ENCODE measurements at places on chromosomes 2 and 18.
A peak's percentile ranks its signal among the peaks of the same experiment; 100 is the strongest.

- DNase-seq: peak; percentile 46
Measured at GRCh38 chr2:20424300-20425290, 22.3 kb upstream of the RHOB start.

DNA sequence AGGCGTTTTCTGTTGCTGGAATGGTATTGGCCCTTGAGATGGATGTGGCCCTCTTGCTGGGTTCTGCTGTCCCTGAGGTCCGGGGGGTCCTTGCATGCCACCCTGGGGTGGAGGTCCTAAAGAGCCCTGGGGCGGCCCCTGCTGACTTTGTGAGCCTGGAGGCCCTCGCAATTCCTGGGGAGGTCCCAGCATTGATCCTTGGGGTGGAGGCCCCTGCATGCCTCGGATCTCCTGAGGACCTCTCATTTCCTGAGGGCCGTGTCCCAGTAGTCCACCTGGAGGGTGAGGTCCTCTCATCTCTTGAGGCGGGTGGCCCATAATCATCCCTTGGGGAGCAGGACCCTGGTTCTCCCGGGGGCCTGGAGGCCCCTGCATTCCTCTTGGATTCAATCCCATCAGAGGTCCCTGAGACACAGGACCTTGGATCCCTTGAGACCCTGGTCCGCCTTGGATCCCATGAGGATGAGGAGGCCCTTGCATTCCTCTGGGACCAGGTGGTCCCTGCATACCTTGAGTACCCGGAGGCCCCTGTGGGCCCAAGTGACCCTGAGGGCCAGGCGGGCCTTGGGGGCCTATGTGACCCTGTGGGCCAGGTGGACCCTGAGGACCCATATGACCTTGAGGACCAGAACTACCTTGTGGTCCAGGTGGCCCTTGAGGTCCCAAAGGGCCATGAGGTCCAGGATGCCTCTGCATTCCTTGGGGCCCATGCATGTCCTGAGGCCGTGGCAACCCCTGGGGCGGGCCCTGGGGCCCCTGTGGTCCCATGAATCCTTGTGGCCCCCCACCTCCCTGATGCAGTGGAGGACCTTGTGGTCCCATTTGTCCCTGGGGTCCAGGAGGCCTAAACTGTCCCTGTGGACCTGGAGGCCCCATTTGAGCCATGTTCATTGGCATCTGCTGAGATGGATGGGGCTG lies 18.3 kb downstream of the SFT2D3 start:
- no peak for DNase-seq

DNA sequence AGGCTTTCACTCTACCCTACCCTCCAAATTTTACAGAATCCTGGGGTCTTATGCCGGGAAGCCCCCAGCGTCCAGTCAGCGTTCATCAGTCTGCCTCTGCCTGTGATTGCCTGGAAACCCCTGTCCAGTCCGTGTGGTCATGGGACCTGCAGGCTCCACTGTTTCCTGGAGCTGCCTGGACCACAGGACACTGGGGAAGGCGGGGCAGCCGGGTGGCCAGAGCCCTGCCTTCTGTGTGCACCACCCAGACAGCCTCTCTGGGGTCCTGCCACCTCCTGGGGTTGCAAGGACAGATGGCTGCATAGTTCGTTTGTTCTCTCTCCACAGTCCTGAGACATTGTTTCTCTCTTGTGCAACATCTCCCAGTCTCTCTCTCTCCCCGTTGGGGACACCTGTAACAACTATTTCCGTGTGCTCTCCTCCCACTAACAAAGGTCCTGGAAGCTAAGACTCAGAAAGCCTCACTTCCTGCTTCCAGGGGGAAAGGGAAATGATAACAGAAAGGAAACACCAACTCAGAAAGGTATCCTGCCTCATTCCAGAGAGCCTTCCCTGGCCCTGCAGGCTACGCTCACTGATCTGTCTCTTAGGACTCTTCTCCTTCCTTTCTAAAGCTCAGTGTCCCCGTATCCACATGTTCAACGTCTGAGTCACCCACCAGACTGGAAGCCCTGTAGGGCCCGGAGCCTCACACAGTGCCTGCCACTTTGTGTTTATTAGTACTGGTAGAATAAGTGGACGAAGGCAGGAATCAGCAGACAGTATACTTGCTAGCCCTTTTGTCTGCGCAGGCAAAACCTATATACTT lies 192.8 kb upstream of the RAB12 start:
- no peak for DNase-seq

DNA sequence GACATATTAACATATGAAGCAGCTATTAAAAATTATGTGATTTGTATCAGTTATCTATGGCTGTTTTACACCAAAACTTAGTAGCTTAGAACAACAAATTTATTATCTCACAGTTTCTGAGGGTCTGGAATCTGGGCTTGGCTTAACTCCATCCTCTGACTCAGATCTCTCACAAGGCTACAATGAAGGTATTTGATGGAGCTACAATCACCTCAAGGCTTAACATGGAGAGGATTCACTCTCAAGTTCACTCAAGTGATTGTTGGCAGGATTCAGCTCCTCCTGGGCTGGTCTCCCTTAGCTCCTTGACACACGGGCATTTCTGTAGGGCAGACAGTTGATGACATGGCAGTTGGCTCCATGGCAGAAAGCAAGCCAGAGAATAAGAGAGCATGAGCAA lies 133.0 kb upstream of the SLC14A2 start:
- no peak for DNase-seq

- no peak for DNase-seq
Measured at GRCh38 chr2:199660167-199660566, 190.8 kb downstream of the FTCDNL1 start.

DNA sequence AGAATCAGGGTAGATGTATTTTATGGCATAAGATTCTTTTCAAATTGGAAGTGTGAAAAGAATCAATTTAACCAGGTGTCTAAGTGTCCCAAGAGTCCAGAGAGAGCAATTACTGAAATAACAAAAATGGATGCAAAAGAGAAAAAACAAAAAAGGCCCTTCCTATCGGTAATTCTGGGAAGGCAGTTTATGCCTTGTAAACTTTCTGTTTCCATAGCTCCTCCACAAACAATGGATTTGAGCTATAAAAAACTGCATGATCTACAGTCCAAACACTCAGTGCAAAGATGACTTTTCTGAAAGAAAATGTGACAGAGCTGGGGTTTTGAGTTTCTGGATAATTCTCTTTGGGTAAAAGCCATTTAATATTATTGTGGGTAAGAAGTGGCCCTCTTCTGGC lies 366.1 kb downstream of the EN1 start:
- DNase-seq: no peak

- DNase-seq: no peak
Measured at GRCh38 chr2:240590681-240591111, 4.2 kb downstream of the CAPN10 start.

DNA sequence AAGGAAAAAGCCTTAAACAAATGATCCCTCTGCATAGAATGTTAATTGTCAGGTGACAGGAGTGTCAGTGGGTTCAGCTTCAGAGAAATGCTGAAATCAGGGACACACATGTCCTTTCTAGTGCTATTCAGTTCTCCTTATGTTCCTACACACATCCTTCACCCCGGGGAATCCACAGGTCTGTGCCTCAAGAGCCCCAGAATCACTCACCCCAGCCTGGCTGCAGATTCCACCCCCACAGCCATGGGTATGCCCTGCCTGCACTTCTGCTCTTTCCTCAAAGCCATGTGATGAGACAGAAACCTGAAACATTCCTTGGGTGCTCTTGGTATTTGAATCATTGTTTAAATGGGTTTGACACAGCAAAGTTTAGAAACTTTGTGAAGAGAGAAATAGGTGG lies 27.4 kb upstream of the FZD7 start:
- DNase-seq: no peak

DNA sequence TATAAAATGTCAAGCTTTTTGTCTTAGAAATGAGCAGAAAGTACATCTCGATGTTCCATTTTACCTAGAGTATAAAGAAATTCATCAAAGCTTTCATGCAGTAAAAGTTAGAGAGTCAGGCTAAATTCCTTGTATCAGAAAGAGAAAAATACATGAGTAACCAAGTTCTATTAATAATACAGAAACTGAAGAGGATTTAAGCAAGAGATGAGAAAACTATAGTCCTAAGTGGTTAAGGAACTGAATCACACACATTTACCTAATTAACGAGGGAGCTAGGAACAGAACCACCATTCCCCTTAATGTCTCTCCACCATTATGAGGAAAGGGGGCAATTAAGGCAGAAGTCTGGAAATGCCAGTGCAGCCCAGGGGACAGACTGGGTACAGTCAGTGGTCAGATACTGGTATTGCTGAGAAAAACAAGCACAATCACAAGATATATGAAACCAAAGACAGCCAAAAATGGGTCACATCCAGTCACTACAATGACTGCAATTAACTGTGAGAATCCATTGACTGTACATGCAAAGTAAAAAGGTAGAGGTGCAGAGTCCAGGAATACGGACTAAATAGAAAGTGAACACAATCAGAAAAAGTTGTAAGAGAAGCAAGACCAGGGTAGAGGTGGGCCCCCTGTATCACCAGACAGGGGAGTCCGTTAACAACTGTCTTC lies 23.9 kb downstream of the MAP4K3 start:
- no peak for DNase-seq

- no peak for DNase-seq
Measured at GRCh38 chr2:65379721-65380171, 52.7 kb downstream of the SPRED2 start.

GRCh38 chr2:197416268-197416667 lies 18.6 kb downstream of the SF3B1 start:
- DNase-seq: no peak

GRCh38 chr2:122319539-122320132 lies 564.2 kb downstream of the TSN start:
- DNase-seq: no peak

DNA sequence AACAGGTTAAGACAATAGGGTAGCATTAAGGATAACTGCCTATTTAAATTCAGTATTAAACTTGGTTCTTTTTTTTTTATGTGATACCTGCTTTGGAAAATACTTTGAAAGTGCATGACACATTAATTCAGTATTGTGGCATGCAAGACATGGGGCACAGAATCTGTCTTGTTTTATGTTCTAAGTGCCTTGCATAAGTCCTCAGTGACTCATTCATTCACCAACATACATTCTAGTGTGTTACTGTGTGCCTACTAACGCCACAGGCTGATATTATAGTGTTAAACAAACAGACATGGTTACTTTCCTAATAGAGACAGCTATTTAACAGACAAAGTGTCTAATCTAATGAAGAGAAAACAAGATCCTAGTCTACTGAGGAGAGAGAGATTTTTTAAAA lies 91.7 kb downstream of the GCA start:
- no peak for DNase-seq

DNA sequence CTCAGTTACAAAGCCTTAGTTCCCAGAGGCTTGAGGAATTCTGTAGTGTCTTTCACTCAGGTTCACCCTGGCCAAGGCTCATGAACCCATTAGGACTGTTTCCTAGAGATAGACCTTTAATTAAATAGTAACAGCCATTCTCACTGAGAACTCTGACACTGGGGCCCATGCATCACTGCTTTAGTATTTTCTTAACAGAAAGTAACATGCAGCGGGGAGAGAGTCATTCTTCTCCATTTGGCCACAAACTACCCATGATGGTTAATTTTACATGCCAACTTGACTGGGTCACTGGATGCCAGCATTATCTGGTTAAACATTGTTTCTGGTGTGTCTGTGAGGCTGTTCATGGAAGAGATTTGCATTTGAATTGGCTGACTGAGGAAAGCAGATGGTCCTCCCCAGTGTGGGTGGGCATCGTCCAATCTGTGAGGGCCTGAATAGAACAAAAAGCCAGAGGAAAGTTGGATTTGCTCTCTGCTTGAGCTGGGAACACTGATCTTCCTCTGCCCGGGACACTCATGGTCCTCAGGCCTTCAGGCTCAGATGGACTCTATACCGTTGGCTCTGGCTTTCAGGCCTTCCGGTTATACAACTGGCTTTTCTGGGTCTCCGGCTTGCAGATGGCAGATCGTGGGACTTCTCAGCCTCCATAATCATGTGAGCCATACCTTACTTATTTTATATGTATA lies 5.6 kb upstream of the CPLX4 start:
- no peak for DNase-seq

GRCh38 chr2:33019796-33020195 lies 73.0 kb downstream of the LTBP1 start:
- no peak for DNase-seq

- DNase-seq: no peak
Measured at GRCh38 chr2:190065839-190066238, 3.3 kb upstream of the MSTN start.

- no peak for DNase-seq
Measured at GRCh38 chr2:120589771-120590608, 145.7 kb upstream of the GLI2 start.

- no peak for DNase-seq
Measured at GRCh38 chr2:51994123-51994763, 962.3 kb upstream of the NRXN1 start.

DNA sequence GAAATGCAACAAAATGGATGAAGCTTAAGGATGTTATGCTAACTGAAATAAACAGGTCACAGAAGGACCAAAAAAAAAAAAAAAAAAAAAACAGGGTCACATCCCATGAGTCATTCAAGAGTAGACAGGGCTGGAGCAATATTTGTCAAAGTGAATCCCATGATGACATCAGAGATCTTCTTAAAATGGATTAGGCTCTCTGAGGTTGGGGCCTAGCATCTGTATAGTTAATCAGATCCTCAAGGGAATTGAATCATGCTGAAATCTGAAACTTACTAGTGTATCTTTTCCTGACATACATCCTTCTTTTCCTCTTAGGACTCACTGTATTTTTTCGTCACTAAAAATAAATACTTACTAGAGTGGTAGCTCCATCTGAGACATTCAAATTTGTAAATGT lies 380.6 kb upstream of the NXPH2 start:
- no peak for DNase-seq

- no peak for DNase-seq
Measured at GRCh38 chr2:142041105-142041504, 89.7 kb downstream of the LRP1B start.

- no peak for DNase-seq
Measured at GRCh38 chr2:201901786-201902185, 95.4 kb downstream of the CDK15 start.

- DNase-seq: peak; percentile 29
Measured at GRCh38 chr2:222707689-222708273, 36.3 kb downstream of the MOGAT1 start.

DNA sequence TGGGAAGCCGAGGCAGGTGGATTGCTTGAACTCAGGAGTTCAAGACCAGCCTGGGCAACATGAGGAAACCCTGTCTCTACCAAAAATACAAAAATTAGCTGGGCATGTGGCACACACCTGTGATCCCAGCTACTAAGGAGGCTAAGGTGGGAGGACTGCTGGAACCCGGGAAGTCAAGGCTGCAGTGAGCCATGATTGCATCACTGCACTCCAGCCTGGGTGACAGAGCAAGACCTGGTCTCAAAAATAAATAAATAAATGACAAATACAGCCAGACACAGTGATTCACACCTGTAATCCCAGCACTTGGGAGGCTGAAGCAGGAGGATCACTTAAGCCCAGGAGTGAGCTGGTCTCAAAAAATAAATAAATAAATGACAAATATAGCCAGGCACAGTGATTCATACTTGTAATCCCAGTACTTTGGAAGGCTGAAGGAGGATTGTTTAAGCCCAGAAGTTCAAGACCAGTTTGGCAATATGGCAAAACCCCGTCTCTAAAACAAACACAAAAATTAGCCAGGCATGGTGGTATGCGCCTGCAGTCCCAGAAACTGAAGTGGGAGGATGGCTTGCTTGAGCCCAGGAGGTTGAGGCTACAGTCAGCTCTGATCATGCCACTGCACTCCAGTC lies 6.2 kb downstream of the KANSL3 start:
- DNase-seq: no peak

GRCh38 chr18:5285326-5285725 lies 10.2 kb downstream of the ZBTB14 start:
- DNase-seq: peak; percentile 18

- DNase-seq: no peak
Measured at GRCh38 chr2:25539136-25539535, 134.2 kb downstream of the DTNB start.

All from stomach (tissue), 19 donors.